NCI-H1092 treated with DMSO at 0.1 percent for 48 hours (cell line): ENCODE measurements at places on chromosomes 5 and 9.

DNA sequence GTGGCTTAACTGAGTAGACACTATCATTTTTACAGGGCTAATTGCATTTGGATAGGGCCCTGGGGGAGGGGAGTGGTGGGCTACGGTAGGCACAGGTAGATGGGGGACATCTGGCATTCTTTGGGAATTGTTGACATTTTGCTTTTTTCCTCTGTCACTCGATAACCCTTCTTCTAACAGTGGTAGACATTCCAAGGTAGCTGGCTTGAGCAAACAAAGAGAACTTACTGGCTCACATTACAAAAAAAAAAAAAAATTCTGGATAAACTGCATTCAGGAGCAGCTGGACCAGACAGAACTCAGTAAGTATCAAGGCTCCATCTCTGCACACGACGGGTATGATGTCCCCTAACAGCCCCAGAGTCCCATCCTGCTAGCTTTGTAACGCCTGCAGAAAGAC lies 585.2 kb downstream of the ZNF608 start:
- DNase-seq = no peak

DNA sequence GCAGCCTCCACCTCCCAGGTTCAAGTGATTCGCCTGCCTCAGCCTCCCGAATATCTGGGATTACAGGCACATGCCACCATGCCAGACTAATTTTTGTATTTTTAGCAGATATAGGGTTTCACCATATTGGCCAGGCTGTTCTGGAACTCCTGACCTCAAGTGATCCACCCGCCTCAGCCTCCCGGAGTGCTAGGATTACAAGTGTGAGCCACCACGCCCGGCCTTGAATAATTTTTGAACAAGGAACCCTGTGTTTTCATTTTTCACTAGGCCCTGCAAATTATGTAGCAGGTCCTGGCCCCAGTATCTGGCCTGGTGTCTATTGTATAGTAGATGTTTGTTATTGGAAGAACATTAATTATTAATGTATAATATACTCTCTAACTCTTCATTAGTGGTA lies 140.7 kb downstream of the PIK3R1 start:
- DNase-seq = no peak

- DNase-seq = no peak
Observed at GRCh38 chr5:120789918-120790317, 325.8 kb downstream of the PRR16 start.

GRCh38 chr9:130756037-130756436 lies 62.5 kb downstream of the EXOSC2 start:
- no peak for DNase-seq

DNA sequence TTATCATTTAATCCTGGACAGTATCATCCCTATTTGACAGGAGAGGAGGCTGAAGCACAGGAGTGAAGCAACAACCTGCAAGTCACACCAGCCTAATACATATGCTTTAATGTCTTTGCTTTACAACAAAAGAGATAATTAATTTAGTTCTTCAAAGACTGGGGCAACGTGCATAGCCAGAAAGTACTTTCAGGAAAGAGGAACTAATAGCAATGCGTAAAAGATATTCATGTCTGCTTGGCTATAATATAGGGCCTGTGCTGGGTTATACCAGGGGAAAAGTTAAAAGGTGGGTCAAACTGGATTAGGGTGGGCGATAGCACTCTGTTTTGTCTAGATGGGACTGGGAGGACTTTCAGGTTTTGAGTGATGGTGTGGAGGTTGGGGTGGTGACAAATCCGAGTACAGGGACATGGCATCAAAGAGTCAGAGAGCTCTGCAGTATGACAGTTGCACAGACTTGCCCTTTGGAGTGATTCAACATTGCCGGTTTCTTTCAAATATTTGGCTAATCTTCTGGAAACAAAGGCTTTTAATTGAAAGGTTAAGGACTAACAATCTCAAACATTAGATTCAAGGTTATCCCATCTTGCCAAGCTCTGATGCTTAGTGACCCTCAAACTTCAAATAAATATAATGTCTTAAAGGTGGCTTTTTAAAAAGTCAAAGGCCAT lies 11.9 kb downstream of the DAB2 start:
- DNase-seq = no peak

DNA sequence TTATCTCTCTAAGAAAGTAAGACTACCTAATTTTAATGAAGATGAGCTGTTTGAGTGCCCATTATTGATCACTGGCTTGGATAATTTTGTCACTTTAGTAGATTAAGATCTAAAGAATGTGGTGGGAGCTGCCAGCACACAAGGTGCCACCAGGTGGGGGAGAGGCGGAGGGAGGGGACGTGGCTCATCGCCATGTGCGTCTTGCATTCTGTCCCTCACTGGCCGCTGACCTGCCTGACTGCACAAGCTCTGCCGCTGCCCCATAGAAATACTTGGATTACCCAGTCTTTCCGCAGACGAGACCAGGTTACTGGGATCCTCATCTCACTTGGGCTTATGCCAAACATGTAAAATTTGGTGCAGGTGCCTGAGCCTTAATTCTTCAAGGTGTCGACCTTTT lies 37.6 kb downstream of the RHOBTB3 start:
- DNase-seq = no peak

GRCh38 chr9:35696520-35697215 lies 6.9 kb upstream of the TPM2 start:
- peak; percentile 58 for DNase-seq

- peak; percentile 12 for DNase-seq
Observed at GRCh38 chr9:121744002-121744686, 92.7 kb downstream of the DAB2IP start.

DNA sequence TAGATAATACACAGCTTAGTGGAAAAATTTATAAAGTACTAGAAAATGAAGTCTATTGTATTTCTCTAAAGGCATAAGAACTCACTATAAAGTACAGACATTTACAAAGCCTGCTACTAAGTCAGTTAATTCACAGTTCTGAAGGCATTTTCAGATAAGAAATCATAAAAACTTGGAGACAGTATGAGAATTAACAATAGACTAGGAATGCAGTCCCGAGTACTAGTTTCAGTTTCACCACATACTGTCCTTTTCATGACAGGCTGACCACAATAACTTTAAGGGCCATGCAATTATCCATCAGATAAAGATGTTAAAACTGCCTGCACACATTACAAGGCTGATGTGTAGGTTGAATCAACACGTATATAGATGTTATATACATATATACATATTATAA lies 362.6 kb upstream of the SMC2 start:
- DNase-seq = no peak

DNA sequence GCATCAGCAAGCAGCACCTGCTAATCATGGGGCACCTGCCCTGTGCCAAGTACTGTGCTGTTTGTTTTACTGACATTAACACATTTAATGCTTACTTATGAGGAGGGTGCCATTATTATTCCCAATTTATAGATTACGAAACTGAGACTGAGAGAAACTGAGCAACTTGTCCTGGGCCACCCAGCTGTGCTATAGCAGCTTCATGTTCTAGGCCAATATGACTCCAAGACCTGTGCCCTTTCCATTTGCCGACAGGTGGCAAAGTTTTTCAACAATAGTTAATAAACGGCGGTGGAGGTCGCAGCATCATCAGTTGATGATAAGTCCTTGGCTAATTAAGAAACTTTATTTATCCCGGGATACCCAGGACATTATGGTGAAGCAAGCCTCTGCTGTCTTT lies 55.4 kb downstream of the TIMD4 start:
- no peak for DNase-seq
